NCI-H1092 (cell line): ENCODE measurements at places on chromosomes 5 and 9.

DNA sequence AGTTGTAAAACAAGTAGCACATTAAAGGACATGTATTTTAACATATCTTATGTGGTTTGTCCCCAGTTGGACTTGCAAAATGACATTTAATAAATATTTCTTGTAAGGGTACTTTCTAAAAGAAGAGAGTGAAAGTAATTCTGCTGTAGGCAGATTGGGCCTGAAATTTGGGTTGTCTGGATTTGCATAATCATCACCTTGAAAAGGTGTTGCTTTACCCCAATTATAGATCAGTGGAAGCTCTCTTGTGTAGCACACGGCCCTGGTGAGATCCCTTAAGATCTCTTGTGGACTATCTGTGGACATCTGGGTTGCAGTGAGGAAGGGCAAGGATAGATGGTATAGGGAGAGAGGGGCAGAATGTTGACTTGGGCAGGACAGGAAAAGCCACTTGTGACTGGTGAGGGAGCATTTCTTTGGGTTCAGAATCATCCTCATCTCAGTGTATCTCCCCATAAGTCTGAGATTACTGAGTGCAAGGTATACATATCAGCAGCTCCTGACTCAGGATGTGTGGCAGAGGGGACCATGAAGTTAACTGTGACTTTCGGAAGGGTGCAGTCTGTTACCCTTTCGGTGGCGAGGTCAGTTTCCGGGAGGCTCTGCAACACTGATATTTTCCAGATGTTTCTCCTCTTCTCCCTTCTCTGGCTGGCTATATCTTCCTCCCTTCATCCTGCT, 2.0 kb upstream of the TNFAIP8 start:
- no peak for DNase-seq

GRCh38 chr5:168820874-168821273, 241.7 kb upstream of the PANK3 start:
- DNase-seq = no peak

DNA sequence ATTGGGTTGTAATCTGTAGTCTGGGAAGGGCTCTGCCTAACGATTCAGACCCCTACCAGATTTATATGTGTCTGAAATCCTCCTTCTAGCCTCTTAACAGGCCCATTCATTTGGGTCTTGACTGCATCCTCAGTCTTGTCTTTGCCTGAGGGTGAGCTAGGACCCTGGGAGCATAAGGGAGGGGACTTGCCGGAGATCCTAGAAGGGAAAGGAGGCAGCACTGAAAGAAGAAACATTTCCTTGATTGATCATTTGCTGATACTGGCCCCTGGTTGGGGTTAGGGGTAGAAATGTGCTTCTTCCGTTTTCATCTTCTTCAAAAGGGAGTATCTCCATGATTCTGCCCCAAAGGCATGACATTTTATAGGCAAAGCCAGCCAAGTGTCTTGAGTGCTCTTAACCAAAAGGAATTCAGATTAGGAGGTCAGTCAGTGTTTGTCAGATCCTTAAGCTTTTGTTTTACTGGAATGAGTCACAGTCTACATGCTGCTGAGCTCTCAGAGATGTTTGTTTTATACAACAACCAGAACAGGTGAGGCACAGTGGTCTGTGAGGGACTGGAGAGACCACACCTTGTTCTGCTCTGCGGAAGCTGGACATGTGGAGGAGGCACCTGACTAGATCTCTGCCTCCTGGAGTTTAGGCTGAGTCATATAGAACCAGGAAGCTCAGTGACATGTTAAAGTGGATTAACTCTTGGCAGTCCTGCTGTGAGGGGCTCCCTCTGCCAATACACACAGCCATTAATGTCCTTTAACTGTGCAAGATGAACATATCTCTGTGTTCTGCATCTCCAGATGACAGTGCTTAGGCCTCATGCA, 37.7 kb downstream of the PCDHAC2 start:
- peak; percentile 18 for DNase-seq

DNA sequence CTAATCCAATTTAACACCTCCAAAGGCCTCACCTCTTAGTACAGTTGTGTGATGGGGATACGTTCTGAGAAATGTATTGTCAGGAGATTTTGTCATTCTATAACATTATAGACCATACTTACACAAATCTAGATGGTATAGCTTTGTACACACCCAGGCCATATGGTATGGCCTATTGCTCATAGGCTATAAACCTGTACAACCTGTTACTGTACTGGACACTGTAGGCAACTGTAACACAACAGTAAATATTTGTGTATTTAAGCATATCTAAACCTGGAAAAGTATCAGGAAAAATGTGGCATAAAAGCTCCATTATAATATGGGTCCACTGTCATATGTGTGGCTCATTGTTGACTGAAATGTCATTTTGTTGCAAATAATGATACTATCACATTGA, 12.1 kb downstream of the ACER2 start:
- no peak for DNase-seq

- no peak for DNase-seq
Measured at GRCh38 chr9:105331160-105331559, 86.7 kb downstream of the SLC44A1 start.

DNA sequence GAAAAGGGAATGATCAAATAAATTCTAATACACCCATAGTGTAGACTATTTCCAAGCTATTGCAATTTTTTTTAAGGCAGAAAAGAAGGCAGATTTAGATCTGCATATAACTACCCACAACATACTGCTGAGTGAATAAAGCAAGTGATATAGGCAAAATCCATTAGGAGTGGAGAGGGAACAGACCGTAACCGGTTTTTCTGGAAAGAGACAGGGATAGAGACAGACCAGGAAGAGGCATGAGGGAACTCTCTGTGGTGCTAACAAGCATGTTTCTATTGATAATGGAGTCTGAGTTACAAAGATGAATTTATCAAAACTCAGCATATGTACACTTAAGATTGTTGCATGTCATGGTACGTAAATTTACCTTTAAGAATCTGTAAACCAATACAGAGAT, 14.5 kb downstream of the ZDHHC21 start:
- no peak for DNase-seq

GRCh38 chr5:64333886-64334285, 168.2 kb downstream of the RNF180 start:
- no peak for DNase-seq

GRCh38 chr9:121157939-121158338, 43.7 kb downstream of the RAB14 start:
- DNase-seq = no peak

- no peak for DNase-seq
Measured at GRCh38 chr5:56703952-56704351, 111.4 kb upstream of the MAP3K1 start.

GRCh38 chr9:74555565-74555964, 58.4 kb downstream of the RORB start:
- DNase-seq = no peak

- DNase-seq = no peak
Measured at GRCh38 chr5:171432583-171433351, 13.3 kb downstream of the FGF18 start.

DNA sequence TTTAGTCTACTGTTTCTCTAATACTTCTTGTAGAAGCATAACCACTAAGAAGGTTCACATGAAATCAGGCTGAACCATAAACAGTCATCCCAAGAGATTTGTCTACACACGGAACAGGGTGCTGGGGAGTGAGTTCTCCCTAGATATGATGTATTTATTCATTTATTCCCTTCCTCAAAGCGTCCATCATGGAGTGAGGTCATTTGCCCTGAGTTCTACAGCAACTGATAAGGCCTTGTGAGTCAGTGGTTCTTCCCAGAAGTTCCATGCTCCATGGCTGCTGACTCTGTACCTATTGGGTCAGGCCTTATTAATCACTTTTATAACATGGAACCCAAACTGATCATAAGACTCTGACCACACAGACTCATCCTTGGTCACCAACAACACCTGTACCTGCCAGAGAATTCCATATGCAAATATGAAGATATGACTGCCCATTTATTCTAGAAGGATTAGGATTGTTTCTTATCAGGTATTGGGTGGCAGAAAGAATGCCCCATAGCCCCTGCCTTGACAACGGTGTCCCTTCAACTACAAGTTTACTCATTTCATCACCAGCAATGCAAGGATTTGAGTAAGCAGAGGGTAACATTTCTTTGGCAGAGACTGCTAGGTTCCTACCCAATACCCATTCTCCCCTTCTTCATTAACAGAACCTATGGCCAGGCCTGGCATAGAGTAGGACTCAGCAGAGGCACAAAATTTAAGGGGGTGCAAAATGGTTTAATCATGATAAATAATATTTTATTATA, 118.1 kb downstream of the LHFPL2 start:
- no peak for DNase-seq

DNA sequence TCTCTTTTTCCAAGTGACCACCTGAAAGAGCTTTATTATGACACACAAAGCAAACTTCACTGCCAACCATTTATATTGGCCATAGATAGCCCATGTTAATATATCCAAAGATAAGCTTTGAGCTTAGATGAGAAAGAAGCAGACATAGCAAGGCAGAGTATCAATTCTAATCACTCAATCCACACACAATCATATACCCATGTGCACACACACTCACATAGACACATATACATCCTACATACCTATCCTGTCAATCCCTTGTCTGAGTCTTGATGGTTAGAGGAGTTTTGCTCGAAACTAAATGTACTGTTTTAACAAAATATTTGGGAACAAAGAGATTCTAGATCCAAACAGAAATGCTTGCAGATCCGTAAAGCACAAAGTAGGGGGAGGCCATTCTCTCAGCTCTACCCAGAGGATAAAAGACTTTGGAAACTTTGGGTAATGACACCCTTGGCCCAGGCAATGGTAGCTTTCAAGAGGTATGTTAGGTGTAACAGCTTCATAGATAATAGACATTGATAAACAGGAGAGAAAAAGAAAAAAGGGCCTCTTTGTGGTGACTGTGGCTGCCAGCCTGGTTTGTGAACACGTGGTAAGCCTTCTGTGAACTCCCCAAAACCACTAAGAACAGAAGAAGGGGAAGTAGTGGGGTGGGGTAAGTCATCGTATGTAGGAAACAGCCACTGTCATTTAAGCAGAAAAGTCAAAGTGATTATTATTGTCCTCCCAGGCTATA, 121.6 kb downstream of the TLR4 start:
- no peak for DNase-seq

DNA sequence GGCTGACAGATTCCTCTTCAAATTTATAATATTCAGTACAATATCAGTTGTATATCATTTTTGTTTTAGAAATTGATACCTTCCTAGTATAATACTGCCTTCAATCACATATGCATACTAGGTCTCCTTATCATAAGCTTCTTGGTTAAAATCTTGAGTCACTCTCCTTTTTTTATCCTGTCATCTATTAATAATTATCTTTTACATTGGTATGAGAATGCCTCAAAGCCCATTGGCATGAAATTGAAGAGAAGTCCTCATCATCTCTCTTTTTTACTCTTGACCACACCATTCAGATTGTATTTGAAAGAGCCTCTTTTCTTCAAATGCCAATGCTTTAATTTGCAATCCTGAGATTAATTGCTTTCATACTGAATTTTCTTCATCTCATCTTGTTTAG, 810.3 kb downstream of the BRINP1 start:
- DNase-seq = no peak

DNA sequence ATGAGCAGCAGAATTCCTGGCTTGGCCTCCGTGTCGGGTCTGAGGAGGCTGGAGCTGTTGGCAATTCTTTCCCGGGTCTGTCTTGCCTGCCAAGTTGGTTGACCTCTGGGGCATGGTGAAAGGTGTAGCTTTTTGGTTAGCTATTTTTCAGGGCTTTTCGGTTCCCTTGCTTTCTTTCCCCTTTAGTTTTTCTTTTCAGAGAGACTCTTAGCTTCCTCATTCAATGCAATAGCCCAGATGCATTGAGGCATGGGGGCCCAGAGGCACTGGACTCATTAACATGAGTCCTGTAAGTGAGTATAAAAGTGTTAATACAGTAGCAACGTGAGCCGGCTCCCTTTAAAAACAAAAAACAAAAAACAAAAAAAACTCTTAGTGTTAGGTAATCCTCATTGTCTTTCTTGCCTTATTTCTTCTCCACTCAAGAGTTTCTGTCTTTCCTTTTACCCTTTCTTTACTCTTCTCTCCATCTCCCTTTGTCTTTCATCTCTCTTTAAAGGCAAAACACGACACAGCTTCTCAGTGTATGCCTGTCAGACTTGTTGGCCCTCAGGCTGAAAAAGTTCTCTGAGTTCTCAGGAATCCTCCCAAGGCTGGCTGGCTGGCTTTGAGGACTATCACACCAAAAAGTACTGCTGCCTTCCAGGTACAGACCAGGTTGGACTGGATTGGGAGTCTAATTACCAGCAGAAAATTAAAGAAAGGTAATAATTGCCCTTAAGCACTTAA, 289.9 kb upstream of the TUT7 start:
- no peak for DNase-seq

- DNase-seq = no peak
Measured at GRCh38 chr9:104073770-104074133, 20.4 kb upstream of the SMC2 start.

DNA sequence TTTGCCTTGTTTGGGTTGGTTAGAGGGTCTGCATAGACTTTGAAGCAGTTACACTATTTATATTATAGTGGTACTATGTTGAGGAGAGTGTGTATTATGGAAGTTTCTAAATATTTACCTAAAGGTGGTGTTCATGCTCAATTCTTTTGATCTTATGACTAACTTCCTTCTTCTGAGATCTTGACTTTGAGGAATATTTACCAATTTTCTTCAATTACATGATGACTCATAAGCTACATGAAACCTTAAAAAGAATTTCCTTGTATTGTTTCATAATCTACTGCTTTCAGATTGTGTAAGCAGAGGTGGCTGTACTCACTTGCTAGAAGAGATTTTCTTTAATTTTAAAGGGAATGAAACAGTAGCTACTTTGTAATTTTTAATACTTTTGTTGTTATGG, 276.1 kb downstream of the TAF11L14 start:
- no peak for DNase-seq

GRCh38 chr5:53032188-53032587, 43.0 kb downstream of the ITGA2 start:
- DNase-seq = no peak

DNA sequence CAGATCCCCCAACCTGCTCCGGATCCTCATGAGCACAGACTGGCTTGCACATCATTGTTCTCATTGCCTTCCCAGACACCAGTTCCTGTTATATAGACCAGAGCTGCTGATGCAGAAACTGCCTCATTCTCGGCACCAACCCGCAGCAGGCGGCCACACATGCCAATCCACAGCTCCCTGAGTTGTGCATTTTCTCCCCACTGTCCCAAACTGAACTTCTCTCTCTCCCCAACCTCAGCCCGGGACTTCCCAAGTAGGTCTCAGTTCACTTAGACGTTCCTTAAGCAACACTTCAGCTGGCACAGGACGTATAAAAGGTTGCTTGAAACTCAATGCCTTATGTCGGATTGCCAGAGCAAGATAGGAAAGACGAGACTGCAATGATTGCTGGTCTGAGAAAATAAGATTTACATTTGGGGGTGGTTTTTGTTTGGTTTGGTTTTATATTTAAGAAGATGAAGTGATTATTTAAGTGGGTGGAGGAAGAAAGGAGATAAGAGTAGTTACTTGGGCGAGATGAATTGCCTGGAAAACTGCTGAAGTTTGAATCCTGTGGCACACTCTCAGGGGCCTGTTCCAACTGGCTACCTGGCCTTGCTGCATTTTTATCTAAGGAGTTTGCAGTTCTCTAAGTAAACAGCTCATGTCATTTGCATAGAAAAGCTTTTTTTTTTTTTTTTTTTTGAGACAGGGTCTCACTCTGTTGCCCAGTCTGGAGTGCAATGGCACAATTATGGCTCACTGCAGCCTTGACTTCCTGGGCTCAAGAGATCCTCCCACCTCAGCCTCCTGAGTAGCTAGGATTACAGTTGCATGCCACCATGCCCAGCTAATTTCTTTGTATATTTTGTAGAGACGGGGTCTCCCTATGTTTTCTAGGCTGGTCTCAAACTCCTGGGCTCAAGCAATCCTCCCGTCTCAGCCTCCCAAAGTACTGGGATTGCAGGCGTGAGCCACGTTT, 155.4 kb downstream of the GOLPH3 start:
- no peak for DNase-seq
